ENCODE measurements at places on chromosomes 12 and 14.

- peak; percentile 100 for DNase-seq
These were observed 430 bp upstream of the SP1 start for GRCh38 chr12:53379389-53380103.

DNA sequence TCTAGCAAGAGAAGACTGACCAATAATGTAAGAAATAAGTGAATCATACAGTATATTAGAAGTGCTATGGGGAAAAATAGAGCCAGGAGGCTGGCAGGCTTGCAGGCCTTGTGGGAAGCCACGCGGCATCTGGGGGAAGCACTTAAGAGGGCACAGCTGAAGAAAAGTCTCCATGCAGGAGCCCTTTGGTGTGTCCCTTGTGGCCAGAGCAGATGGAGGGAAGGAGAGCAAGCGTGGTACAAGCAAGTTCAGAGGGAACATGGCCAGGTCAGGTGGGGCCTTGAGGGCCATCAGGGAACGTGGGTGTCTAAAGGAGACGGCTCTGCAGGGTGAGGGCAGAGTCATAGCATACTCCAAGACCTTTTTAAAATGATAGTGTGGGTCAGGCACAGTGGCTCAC is 51.7 kb downstream of the LRRC74A start:
- DNase-seq, result no peak

- no peak for DNase-seq
These were observed 23.2 kb upstream of the MGST1 start for GRCh38 chr12:16324272-16324671.

GRCh38 chr12:49403971-49404450 is 36.7 kb downstream of the SPATS2 start:
- no peak for DNase-seq

- DNase-seq, result no peak
These were observed 1.0 kb downstream of the CDCA3 start for GRCh38 chr12:6849976-6850560.

GRCh38 chr12:29012673-29013072 is 136.4 kb upstream of the FAR2 start:
- no peak for DNase-seq

GRCh38 chr12:53345486-53346188 is 9.5 kb upstream of the SP7 start:
- DNase-seq, result no peak

- DNase-seq, result no peak
These were observed 5.0 kb upstream of the NEDD1 start for GRCh38 chr12:96902076-96902475.

- DNase-seq, result no peak
These were observed 2.1 kb downstream of the TSPAN11 start for GRCh38 chr12:30928356-30929244.

DNA sequence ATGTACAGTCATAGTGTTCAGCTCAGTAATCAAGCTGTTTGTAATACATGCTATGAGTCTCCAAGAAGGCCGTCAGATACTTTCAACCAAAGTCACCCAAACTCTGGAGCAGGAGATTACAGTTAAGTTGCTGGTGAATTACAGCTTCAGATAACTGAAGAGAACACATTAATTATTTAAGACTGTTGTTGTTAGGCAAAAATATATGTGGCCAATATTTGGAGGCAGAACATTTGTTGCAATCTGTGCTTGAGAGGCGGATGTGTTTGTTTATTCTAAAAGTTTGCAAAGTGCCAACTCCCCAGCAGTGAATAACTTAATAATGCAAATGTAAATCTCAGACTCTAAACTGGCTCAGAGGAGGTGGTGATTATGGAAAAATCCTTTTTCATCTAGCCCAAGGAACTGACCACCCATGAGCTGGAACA is 300.7 kb upstream of the TBX3 start:
- DNase-seq, result no peak

DNA sequence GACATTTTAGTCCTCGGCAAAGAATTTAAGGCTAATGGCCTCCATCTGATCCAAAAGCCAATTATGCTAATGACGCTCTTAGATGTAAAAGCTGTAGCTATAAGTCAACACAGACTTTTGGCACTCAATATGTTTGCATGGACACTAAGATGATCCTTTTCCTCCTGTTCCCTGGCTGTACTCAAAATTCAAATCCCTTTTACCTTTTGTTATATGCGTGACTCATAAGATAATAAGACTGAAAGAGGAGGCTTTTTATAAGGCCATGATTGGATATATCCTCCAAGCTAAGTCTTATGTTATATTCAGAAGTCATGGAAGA is 89.8 kb downstream of the PDZRN4 start:
- no peak for DNase-seq

DNA sequence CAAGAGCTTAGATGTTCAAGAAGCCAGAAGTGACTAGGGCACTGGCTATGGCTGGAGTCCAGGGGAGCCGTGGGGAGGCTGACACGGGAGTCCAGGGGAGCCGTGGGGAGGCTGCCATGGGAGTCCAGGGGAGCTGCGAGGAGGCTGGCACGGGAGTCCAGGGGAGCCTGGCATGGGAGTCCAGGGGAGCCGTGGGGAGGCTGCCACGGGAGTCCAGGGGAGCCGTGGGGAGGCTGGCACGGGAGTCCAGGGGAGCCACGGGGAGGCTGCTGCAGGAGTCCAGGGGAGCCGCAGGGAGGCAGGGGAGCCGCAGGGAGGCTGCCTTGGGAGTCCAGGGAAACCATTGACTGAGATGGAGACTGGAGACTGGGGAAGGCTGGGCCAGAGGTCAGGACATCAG is 54.9 kb downstream of the TECPR2 start:
- no peak for DNase-seq

Measured in T-cell (primary cell).